GM23338 (cell line): ENCODE measurements at places on chromosomes 5 and 9. TPM values are rescaled to one million over a fixed set of nuclear protein-coding genes. Genes with fewer than 3 reads are reported as not detected.

The TRIM7 gene
- 0.37 and 0.53 TPM in 2 replicates for polyA plus RNA-seq

DNA sequence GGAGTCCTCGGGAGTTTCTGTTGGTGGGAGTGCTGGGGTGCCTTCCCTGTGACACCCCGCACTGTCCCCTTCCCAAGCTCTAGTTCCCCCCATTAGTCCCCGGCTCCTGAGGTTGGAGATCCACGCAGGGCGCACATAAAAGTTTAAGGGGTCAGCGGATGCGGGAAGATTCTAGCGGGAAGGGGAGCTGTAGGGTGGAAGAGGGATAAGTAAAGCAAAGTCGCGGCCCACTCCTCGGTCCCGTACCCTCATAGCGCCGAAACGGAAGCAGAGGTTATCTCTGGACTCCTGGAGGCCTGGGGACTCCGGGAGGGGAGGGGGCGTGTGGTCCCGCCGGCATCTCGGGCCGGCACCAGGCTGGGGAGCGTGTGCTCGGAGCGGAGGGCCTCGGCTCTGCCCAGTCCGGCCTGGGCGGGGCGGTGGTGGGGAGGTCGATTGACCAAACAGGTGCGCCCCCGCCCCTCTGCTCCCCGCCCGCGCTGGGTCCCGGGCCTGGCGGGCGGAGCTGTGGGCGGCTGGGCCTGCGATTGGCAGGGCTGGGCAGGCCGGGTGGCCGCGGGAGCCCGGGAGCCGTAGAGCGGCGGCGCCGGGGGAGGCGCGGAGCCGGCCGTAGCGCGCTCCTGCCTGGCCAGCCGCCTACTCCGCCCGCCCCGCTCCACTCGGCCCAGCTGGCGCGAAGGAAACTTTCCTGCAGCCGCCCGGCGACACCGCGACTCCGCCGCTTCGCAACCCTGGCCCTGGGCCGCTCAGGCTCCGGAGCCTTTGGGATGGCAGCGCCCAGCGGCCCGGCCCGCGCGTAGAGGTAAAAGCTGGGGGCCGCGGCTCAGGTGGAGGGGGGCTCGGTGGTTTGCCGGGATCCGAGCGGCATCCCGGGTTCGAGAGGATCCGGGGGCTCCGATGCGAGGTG lies 52.2 kb upstream of the DAB2IP start:
- peak overlapping the region; percentile 92; the same call in 1 of the 2 replicates for H3K27ac ChIP-seq
- peaks cover 24% of the 10 kb centered on the region for H3K4me1 ChIP-seq
- H3K4me3 ChIP-seq, result peak overlapping the region; percentile 92

The PCDH1 gene
- polyA plus RNA-seq, result 26.2 and 27.8 TPM in 2 replicates

DNA sequence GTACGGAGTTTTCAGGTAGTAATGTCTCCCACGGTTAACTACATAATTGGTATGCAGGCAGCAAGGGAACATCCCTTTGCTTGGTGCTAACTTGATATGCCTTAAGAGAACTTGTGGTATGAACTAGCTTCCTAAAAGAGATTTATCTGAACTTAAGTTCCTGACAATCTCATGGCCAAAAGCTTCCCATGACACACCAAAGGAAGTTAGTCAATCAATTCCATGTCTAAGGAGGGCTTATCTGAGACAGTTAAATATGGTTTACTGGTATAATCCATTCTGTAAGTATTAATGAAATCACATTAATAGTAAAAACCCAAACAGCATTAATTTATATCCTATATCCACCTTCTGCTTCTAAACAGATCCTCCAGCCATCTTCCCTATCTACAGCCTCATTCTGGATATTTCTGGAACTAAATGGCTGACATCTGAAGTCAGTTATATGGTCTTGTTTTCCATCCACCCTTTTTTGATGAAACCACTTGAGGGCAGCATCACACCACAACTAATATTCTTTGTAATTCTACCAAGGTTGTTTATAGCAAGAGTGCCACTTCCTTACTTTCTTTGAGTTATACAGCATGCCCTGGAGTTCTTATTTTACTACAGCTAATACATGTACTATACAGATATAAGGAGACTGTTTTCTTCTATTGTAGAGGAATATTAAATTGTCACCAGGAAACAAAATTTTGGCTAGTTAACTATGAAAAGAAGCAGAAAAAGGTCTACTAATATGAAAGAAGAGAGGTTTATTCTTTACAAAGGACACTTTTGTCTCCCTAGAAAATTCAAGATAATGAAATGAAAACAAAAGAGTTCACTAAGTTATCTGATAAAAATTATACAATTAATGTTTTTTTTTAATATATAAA lies 34.7 kb downstream of the SHOC1 start:
- H3K4me1 ChIP-seq, result no peaks in the 10 kb centered on the region
- DNase-seq, result peak; percentile 75
- H3K27ac ChIP-seq, result no peak overlapping the region
- H3K4me3 ChIP-seq, result no peak overlapping the region

DNA sequence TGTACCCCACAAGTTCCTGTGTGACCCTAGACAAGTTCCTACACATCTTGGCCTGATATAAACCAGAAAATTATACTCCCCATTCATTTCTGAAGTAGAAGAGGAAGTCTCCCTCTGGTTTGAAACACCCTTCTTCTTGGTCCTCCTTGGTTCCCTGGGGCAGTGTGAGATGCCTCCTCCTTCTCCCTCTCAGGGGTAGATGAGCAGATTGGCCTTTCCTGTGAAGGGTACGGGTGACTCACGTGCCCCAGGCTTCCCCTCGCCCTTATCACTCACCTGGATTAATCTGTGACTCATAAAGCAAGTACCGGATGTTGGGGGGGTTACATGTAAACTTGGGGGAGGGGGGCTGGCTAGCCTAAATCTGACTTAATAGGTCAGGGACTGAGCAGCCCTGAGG lies 11.1 kb upstream of the AQP3 start:
- peaks cover 2% of the 10 kb centered on the region; the same call in 1 of the 2 replicates for H3K4me1 ChIP-seq
- H3K27ac ChIP-seq, result no peak overlapping the region; the same call in 1 of the 2 replicates
- DNase-seq, result no peak
- H3K36me3 ChIP-seq, result peaks cover 6% of the 10 kb centered on the region; the same call in 1 of the 2 replicates

- no peak overlapping the region for H3K27ac ChIP-seq
- peaks cover 81% of the 10 kb centered on the region for H3K27me3 ChIP-seq
- peak overlapping the region; percentile 67 for H3K4me3 ChIP-seq
Observed at GRCh38 chr5:2752821-2753439, 1.5 kb upstream of the IRX2 start.
